ENCODE measurements at places on chromosomes 2 and 18.

- no peak for DNase-seq
Measured at GRCh38 chr18:77911971-77912605, 662.4 kb downstream of the GALR1 start.

GRCh38 chr2:183063083-183063482, 15.5 kb upstream of the DUSP19 start:
- DNase-seq = no peak

GRCh38 chr2:3606370-3607201, 11.7 kb downstream of the COLEC11 start:
- no peak for DNase-seq

DNA sequence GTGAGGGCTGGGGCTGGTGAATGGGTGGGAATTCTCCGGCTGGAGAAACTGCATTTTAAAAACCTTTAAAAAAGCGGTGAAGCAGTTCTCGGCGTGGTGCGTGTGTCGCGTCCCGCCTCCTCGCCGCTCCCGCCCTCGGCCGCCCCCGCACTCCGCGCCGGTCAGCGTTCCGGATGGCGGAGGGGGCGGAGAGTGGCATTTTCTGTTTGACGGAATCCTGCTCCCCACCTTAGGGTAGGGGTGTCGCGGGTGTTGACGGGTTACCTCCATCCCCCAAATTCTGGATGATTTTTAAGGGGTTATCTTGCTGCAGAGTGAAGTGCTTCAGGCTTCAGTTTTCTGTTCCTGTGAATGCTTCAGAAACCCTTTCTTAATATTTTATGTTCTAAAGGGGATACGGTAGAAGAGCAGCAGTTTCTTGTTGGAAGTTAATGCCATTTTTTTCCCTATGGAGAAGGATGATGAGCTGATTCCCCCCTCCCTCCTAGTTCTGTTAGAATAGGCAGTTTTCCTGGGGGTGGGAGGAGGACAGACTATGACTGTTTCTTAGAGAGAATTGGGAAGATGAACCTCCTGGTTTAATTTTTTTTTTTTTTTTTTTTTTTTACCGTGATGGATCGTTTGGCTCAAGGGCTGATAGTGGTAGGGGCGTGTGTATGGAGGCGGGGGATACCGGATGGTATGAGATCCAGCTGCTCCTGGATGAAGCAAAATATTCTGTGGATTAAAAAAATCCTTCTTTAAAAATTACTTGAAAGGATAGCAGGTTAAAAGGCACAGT, 756 bp downstream of the ABI2 start:
- peak; percentile 71 for DNase-seq

DNA sequence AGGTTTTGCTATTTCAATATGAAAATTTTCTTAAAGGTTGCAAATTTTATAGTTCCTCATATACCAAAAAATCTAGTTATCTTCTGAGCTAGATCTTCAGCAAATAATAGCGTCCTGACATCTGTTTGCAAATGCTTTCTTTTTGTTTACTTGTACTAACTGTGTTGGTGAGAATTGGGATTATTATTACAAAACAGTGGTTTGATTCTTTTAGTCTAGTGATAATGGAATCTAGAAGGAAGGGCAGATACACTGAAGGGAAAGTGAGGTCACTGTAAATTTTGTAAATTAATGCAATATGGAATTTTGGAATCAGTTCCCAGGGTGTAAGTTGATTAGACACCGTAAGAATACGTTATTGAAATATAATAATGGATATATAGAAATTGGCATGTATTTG, 36.2 kb upstream of the NT5C1B start:
- DNase-seq = no peak

DNA sequence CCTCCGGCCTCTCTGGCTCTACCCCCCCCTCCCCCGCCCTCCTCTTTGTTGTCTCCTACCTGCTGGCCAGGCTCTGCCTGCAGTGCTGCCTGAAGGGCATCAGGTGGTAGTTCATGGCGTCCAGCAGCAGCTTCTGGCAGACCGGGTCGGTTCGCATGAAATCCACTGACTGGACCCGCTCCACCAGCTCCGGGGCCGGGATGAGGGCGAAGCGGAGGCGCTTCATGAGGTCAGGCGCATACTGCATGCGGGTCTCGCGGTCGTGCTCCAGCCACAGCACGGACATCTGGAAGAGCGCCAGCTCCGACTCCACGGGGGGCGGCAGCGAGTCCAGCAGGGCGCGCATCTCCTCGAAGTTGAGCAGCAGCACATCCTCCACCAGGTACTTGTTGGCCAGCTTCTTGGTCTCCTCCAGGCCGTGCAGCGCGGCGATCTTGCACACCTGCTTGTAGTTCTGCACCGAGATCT, 3.2 kb downstream of the KLHL14 start:
- DNase-seq = peak; percentile 67

GRCh38 chr18:66638856-66639629, 35.2 kb upstream of the CDH19 start:
- DNase-seq = no peak

GRCh38 chr2:174877301-174877700, 113.0 kb upstream of the CHRNA1 start:
- no peak for DNase-seq

DNA sequence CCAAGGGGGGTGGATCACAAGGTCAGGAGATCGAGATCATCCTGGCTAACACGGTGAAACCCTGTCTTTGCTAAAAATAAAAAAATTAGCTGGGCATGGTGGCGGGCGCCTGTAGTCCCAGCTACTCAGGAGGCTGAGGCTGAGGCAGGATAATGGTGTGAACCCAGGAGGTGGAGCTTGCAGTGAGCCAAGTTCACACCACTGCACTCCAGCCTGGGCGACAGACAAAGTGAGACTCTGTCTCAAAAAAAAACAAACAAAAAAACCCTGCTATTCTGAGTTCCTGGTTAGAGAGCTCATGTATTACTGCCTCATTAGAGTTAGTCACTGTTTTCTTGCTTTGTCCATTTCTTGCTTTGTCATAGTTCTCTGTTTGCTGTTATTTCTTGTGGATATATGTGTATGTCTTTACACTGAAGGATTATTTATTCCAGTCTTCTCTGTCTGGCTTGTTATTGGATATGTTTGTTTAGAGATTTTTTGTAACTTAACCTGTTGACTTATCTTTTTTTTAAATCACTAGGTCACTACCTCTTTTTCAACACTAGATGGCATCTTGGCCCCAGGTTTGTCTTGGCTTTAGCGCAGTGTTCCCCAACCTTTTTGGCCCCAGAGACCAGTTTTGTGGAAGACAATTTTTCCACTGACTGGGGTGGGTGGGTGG, 17.0 kb downstream of the TTLL4 start:
- DNase-seq = peak; percentile 12

GRCh38 chr2:107747964-107748583, 78.6 kb upstream of the RGPD4 start:
- no peak for DNase-seq

DNA sequence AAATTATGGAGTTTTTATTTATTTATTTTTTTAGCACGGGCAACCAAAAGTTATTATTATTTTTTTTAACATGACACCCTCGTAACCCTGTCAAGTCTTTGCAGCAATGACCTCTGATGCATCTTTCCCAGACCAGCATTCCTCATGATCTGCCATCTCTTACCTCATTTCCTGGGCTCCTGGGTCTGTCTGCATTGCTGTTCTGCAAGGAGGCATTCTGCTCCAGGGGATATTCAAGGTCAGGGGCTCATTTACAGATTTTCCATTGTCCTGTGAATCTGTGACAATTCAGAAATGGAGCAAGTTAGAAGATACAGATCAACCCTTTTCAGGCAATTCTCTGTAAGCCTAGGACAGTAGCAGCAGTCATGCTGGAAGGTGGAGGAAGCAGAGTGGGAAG, 43.0 kb downstream of the NGEF start:
- no peak for DNase-seq

DNA sequence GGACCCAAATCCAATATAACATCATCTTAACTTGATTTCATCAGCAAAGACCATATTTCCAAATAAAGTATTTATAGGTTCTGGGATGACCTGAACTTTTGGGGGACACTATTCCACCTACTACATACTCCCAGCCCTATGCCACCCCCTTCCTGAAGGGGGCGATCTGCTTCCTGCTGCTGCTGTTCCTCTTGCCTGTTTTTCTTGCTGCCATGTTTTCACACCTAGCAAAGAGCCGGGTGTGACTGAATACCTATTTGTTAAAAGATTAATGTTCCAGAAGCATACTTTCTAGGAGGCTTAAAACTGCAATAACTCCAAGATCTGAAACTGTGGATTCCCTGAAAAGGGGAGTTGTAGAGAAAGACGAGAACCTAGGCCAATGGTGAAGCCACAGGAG, 89.7 kb downstream of the ICOS start:
- no peak for DNase-seq

DNA sequence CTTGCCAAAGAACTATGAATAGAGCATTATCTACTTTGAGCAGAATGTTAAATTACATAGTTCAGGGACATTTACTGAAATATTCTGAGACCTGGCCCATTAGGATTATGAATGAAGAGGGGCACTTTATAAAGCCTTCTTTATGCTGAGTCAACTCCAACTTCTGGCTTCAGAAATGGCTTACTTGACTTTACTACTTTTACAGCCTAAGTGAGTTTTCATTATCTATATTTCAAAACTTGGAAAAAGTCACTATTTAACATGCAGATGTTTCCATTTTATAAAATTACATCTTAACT, 37.7 kb downstream of the SESTD1 start:
- DNase-seq = no peak

DNA sequence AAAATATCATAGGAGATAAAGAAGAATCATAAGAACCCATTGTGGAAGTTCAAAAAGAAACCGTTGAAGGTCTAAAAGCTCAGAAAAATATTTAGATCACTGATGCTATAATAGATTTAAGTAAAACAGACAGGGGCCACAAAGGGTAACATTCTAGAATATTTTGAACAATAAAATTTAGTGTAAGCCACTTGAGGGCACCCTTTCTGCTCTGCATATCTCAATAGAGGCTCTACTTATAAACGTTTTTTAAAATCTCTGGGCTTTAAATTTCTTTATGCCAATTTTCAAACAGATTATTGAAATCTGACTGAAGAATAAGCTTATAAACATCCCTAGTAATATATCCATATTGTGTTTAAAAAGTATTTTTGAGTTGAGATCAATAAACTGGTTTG, 57.6 kb upstream of the IL1RL1 start:
- DNase-seq = no peak

DNA sequence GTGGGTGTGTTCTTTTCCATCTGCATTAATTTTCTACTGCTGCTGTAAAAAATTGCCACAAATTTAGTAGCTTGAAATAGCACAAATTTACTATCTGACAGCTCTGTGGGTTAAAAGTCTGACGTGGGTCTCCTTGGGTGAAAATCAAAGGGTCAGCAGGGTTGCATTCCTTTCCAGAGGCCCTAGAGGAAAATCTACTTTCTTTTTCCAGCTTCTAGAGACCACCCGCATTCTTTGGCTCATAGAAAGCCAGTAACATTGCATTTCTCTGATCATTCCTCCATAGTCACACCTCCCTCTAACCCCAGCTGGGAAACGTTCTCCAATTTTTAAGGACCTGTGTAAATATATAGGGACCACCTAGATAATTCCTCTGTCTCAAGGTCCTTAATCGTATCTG, 128.8 kb downstream of the ATL2 start:
- DNase-seq = no peak

DNA sequence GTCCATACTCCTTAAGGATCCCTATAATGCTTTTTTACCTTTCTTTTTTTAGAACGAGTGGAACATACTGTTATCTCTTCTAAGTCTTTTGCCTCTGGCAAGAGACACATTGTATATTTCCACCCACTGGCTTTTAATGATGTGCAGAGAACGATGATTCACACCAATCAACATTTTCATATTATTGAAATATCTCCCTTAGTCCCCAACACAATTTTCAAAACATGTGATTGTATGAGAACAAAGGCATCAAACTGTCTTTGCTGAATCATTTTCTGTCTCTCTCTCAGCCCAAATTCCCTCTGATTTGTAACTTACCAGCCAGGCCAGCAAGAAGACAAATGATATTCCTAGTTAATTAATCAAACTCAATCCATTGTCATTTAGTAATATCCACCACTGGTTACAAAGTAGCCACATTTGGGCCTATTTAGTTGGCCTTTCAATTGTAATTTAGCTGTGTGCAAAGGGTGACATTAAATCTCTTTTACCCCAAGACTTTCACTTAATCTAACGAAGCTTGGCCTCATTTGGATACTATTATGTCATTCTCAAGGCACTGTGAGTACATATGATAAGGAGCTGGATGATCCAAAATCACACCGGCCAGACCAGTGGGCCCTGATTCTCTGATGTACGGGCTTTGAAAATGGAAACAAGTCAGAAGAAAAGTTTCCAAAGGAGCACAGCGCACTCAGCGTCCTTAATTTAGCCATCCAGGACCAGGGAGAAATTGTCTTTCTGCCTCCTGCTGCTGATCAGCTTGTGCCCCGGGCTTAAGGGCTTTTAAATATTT, 185.1 kb downstream of the SCG2 start:
- no peak for DNase-seq

GRCh38 chr2:27890924-27891672, 569 bp downstream of the BABAM2 start:
- peak; percentile 58 for DNase-seq

GRCh38 chr2:240112914-240113690, 23.0 kb downstream of the COPS9 start:
- no peak for DNase-seq

- peak; percentile 93 for DNase-seq
Measured at GRCh38 chr2:54557601-54558187, 101.6 kb downstream of the SPTBN1 start.

DNA sequence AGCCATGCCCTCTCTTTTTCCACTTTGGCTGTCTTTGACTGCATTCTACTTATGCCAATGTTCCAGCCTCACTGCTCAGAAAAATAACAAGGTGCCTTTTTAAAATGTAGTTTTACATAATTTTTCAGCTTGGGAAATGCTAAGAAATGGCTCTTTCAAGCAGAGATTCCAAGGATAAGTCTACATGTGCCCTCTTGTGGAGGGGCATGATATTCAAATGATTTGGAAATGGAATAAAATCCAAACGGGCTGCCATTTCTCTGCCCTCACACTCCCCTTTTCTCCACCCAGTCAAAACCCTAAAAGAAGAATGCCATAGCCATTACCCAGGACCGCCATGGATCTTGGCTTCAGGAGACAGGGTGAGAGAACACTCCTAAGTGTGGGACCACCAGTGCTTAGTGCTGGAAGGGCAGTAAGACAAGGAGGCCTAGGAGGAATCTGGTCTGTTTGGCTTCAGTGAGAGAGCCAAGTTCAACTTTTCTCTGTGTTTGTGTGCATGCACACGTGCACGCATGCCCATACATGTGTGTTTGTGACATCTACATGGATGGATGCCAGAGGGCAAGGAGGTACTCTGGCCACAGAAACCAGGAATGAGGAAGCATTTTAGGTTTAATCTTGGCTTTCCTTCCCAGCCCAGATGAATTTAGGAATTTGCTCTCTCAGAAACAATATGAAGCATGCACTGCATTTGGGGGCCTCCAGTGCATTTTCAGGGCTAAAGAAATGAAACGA, 174.0 kb upstream of the SLC14A2 start:
- no peak for DNase-seq

GRCh38 chr2:43139996-43140621, 86.3 kb downstream of the ZFP36L2 start:
- DNase-seq = no peak

GRCh38 chr18:79064228-79064627, 5.0 kb upstream of the ATP9B start:
- DNase-seq = no peak

All from NCI-H526 (cell line).